Stimulated activated CD4-positive, alpha-beta T cell treated with anti-CD3 and anti-CD28 coated beads, Interleukin-15, amount 100 ng/mL, for 24 hours (primary cell): ENCODE measurements at places on chromosomes 6 and 20.

DNA sequence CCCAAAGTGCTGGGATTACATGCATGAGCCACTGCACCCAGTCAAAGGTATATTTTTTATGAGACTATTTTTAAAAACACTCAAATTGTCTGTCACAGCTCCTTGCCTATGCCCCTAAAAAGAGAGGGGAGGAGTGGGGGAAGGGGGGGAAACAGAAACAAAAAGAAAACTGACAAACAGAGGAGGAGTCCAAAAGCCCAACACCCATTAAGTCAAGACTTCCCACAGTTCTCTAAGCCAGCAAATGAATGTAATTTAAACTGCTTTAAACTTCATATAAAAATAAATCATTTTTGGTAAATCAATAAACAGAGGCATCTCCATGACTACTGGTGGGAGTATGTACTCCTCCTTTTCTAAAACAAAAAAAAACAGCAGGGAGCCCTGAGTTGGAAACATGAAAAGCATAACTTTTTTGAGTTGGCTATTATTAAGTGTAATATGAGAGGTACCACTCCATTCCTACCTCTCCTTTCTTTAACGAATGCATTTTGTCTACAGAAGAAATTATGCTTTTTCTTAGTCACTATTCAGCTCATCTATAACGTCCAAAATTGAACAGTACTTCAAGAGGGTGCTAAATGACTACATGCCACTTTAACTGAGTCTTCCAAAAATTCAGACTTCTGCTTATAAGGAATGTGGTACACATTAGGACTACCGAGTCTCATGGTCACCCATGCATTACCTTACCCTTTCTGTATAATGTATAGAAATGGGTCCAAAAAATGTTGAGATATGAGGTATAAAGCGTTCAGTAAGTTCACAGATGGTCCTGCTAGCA is 119.0 kb upstream of the PRSS16 start:
- DNase-seq, result no peak

DNA sequence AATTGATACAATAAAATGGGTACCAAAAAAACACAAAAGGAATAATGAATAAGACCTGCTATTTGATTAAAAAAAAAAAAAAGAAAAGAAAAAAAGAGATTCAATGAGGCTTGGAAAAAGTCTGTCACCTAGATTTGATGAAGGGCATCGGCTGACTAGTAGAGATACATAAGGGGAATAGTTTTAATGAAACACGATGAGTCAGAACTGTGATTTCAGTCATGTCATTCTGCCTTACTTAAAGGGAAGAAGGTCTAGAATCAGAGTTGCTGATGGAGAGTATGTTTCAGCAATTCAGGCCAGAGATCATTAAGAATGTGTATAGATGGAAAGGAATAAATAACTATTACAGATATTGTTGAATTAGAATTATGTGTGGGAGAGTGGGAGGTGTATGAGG is 565.9 kb upstream of the RNF217 start:
- DNase-seq, result no peak

DNA sequence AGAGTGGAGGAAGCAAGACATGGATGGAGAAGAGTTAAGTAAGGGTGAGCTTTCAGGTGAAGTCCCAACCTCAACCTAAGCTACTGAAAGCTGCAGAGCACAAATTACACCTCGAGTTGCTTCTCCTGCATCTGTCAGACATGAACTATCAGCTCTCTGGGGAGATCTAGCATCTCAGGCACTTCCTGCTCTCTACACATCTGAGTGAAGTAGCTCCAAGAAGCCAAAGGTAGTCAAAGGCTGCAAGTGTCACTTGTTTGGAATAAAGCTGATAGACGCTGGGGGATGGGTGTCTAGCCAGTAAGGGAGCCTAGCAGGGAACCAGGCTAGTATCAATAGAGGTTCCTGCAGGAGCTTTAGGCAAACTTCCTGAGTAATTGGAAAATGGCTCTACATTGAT is 228.0 kb downstream of the PLCB1 start:
- DNase-seq, result no peak

GRCh38 chr6:33235221-33235634 is 26.9 kb downstream of the RING1 start:
- DNase-seq, result no peak

- DNase-seq, result peak; percentile 43
Observed at GRCh38 chr6:6686748-6687601, 98.5 kb downstream of the LY86 start.

GRCh38 chr6:118489990-118490389 is 58.1 kb upstream of the PLN start:
- DNase-seq, result no peak

DNA sequence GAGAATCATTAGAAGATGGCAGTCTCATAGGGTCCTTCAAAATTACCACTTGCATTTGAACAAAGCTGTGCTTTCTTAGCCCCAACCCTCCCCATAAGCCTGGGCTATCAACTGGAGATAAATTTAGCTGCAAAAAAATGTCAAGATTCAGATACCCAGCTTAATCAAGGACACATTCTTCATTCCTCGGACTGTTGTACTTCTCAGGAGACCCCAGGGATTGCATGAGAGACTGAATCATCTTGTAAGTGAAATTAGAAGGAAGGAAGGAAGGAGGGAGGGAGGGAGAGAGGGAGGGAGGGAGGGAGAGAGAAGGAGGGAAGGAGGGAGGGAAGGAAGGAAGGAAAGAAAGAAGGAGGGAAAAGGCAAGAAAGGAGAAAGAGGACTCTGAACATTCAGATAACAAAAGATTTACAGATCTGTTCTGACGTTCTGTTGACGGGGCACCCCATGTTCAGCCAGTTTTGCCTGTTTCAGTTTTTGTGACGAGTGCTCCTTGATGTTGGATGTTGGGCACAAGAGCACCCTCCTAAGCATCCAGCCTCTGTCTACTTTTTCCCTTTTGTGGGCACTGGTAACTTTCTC is 498.7 kb downstream of the PREX1 start:
- DNase-seq, result no peak

DNA sequence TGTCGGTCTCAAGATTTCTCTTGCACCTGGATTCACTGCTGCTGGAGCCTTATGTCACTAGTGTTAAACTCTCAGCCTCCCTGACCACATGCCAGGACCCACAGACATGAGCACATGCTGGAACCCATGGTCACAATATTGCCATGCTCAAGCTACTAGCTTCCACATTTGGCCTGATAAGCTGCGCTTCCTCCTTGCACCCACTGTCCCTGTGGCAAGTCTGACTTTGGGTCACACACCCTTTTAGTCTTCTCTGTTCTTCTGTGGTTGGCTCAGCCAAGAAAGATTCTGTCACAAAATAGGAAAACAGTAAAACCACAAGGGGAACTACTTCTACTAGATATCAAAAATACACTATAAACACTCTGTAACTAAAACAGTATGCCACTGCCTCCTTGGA is 68.9 kb upstream of the HDAC2 start:
- no peak for DNase-seq

- DNase-seq, result no peak
Observed at GRCh38 chr20:20334489-20334888, 33.4 kb upstream of the INSM1 start.

- no peak for DNase-seq
Observed at GRCh38 chr6:163501026-163501425, 86.5 kb downstream of the QKI start.

- DNase-seq, result no peak
Observed at GRCh38 chr6:125598422-125598821, 151.0 kb upstream of the HEY2 start.

DNA sequence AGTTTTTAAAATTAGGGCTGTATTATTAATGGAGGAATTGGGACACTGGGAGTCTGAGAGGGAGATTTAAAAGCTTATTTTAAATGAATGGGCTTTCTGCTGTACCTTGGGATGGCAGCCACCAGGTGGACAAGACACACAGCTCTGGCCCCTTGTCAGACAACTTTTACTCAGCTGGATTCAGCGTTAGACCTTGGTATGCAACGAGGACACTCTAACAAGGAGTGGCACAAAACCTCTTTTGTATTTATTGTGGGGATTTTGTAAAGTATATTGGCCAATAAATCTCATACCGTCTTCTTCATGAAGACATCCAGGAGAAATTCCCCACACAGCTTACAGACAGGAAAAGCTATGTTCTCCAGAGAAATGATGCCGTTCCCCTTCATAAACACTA is 105.7 kb downstream of the LCA5 start:
- DNase-seq, result no peak

DNA sequence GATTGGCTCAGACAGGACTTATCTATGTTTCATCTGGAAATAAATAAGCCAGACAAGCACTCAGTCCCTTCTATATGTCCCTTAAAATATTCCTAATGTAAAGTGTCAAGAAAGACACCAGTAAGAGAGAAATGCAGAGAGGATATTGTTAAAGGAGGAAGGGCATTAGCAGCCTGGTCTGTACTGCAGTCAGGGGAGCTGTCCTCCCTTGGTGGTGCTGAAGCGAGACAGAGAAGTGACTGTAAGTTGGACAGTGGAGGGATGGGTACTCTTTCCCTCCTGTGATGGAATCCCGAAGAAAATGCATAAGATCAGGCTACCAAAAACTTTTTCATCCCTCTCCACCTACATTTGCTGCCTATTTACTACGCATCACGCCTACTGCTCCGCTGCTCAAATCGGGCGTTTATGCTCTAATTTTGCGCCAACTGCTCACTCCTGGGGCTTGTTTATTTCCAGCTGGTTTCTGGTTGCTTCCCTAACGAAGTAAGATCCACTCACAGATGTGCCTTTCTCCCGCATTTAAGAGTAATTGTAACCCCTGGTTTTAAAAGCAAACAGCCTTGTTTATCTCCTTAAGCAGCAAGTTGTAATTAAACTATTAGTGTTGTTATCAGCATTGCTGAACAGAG is 35.2 kb downstream of the PHACTR1 start:
- DNase-seq, result peak; percentile 55

- no peak for DNase-seq
Observed at GRCh38 chr6:158497620-158498019, 62.3 kb upstream of the TMEM181 start.

DNA sequence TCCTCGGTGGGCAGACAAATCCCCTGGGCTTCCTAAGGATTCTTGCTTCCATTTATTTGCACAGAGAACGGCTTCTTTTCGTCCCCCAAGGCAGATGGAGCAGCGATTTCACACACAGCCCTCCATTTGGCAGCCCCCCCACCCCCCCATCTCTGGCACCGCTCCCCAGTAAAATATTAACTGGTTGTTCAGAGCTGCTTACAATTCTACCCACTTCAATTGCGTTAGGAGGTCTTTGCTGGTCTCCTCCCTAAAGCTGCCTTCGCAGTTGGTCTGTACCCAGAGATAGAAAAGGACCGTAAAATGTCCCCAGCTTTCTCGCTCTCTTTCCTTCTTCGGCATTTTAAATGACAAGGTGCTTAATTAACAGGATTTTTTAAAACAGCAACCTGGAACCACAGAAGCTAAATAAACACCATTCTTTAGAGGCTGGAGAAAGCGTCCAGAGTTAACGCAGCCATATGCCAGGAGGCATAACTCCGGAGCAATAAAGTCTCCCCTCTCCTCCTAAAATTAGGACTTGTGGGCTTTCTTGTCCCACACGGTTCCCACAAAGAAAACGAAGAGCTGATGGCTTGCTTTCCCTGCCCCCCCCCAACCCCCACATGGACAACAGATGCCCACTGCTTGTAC is 1.7 kb upstream of the ZMYND8 start:
- DNase-seq, result no peak

DNA sequence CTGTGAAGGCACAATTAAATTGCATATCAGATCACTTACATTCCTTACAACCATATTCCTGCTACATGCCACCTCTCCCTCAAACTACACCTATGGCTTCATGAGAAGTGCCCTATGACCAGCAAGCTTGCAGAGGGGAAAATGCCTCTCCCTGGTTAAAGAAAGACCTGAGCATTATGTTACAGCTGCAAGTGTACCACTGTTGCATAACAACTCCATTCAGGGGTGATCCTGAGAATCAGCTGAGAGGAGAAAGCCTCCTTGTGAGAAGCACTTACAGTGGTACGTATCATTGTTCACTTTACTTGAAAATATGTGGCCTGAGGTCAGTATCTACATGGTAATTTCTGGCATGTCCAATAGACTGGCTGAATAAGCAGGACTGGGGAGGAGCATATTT is 20.0 kb downstream of the PDSS2 start:
- DNase-seq, result no peak

- DNase-seq, result no peak
Observed at GRCh38 chr6:36296240-36296639, 26.4 kb downstream of the PNPLA1 start.

DNA sequence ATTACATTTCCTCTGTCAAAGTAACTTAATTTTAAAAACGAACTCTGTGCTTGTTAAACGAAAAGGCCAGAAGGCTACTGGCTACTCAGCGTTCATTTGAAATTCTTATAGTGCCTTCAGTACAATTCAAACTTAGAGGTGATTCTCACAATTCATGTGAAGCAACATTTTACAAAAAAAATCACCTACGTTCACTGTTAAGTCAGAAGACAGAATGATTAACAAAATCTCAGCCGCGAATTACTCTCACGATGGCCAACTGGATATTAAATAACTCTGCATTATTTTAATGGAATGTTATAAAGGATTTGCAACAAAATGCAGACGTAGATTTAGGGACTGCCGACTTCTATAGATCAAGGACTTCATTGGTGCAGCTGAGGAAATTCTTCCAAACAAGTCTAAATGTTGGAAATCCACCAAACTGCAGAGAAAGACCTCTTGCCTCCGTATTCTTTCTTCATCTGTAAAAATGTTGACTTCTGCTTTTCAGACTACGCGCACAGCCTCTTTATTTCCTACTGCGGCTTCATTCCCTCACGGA is 1.6 kb upstream of the QKI start:
- no peak for DNase-seq

DNA sequence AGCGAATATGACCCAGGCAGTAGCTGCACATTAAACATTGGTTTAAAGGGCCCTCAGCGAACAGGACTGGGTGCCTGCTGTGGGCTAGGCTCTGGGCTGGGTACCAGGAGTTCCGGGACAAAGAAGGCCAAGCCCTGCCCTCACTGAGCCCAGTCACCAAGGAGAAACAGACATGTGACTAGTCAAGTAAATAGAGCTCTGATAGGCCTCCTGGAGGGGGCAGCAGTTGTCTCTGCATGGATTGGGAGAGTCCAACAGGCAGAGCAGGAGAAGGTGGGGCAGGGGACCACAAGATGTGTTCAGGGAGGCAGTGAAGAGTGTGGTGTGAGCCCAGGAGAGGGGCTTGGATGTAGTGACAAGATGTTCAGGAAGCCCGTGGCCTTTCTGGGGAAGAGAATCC is 3.1 kb downstream of the HM13 start:
- DNase-seq, result no peak

DNA sequence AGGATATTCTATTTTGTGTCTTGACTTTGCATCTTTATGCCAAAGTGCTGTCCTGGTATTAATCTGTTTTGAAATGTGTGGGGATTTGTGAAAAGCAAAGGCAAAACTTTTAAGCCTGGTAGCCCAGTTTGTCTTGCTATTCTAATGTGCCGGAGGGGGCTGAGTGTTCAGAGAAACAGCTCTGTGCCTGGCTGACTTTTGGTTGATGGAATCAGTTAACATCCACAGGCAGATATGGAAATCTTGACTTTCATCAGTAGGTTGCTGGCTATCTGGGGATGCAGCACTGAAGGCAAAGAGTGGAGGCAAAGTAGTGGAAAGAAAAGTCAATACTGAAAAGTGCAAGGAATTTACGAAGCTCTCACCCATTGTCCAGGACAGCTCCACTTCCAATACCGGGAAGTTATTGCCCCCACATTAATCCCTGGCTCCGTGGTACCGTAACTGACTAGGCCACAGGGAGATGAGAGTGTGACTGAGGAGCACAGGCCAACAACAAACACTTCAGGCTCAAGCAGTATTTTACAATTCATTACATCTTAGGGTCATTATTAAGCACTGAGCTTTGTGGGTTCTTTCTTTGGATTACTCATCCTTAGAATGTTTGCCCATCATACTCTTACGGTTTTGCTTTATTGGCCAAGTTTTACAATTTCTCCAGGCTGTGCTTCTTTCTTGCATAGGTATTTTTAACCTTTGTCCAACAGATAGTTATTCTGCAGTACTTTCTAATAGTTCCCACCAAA is 164.6 kb downstream of the MTFR2 start:
- no peak for DNase-seq
